ENCODE measurements at places on chromosomes 12 and 14.
A peak's percentile ranks its signal among the peaks of the same experiment; 100 is the strongest.

- DNase-seq: no peak
Measured at GRCh38 chr12:102970780-102971179, 13.3 kb downstream of the ASCL1 start.

DNA sequence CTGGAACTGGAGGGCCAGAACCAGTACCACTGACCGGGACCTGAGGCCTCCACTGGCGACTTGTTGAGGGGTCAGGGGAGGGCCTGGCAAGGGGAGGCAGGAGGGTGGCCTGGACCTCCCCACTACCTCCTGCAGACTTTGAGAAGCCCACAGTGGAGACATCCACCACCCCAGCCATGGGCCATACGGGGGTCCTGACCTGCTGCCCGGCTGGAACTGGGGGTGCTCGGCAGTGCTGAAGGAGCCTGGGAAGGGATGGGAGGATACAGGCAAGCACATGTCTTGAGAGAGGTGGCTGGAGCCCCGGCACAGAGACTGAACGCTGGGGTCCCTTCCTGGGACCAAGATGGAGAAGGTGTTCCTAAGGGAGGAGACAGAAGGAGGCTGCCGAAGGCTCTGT is 14.3 kb downstream of the NGB start:
- DNase-seq: no peak

- DNase-seq: no peak
Measured at GRCh38 chr12:92810370-92810769, 107.6 kb downstream of the PLEKHG7 start.

- peak; percentile 36 for DNase-seq
Measured at GRCh38 chr14:89365061-89365801, 51.8 kb downstream of the FOXN3 start.

- no peak for DNase-seq
Measured at GRCh38 chr12:76143343-76144244, 59.1 kb upstream of the NAP1L1 start.

GRCh38 chr12:97466000-97466399 is 3.4 kb downstream of the RMST start:
- DNase-seq: no peak

DNA sequence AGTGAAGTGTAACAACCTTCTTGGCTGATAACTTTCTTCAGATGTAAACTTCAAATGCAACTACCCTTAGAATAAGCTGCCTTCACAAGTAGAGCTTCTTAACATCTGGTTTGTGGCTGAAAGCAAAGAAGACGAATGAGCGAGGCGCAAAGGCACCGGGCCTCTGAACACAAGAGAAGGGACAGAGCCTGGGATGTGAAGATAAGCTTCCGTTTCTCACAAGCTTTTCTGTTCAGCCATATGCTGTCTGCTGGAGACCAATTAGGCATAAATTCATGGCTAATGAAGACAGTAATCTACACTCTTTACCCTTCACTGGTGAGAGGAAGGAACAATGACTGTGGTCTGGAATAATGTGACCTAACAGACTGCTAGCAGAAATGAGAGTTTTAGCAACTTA is 195.2 kb downstream of the ATXN7L3B start:
- DNase-seq: no peak

DNA sequence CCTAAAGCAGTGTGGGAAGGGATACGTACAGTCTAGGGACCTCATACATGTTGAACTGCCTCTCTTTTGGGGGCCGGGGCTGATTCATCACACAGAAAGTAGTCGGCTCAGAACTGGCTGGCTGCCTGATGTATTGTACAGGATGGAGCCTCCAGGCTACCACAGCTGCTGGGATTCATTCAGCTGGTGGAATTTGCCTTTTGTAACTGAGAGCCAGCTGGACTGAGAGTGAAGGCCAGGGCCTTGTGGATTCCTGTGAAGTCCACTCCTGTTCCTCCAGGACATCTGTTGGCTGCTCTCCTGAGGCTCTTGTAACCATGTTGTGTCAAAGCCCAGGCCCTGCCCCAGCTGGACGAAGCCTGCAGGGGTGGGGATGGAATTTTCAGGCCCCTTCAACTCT is 116.3 kb upstream of the PRICKLE1 start:
- DNase-seq: no peak

DNA sequence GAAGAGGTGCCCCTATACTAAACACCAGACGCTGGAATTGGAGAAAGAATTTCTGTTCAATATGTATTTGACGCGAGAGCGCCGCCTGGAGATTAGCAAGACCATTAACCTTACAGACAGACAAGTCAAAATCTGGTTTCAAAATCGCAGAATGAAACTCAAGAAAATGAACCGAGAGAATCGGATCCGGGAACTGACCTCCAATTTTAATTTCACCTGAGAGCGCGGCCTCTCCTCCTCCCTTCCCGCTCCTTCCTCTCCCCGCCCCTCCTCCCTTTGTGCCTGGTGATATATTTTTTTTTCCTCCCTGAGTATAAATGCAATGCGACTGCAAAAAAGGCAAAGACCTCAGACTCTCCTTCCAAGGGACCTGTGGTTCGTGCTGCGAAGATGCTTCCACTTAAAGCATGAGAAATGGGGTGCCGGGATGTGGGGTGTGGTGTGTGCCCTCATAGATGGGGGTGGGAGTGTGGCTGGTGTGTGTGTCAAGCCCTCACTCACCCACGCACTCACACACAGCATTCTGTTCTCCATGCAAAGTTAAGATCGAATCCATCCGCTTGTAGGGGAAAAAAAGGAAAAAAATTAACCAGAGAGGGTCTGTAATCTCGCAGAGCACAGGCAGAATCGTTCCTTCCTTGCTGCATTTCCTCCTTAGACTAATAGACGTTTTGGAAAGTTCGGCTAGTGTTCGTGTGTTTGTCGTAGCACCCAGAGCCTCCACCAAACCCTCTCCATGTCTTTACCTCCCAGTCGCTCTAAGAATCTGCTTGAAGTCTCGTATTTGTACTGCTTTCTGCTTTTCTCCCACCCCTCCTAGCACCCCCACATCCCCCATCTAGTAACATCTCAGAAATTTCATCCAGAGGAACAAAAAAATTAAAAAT is 4.5 kb downstream of the HOXC10 start:
- DNase-seq: no peak

- no peak for DNase-seq
Measured at GRCh38 chr14:28130610-28131284, 635.8 kb upstream of the FOXG1 start.

GRCh38 chr14:106380740-106381139 is 854.4 kb downstream of the TMEM121 start:
- no peak for DNase-seq

GRCh38 chr12:32761716-32762115 is 6.0 kb upstream of the YARS2 start:
- DNase-seq: no peak

GRCh38 chr12:65171073-65171472 is 1.7 kb downstream of the LEMD3 start:
- no peak for DNase-seq

- peak; percentile 13 for DNase-seq
Measured at GRCh38 chr14:50230701-50231474, 490 bp downstream of the SOS2 start.

GRCh38 chr12:59149995-59150642 is 229.8 kb upstream of the LRIG3 start:
- DNase-seq: no peak

GRCh38 chr12:27822076-27822712 is 42.2 kb upstream of the MANSC4 start:
- peak; percentile 34 for DNase-seq
